ENCODE measurements at places on chromosomes 12 and 14.

DNA sequence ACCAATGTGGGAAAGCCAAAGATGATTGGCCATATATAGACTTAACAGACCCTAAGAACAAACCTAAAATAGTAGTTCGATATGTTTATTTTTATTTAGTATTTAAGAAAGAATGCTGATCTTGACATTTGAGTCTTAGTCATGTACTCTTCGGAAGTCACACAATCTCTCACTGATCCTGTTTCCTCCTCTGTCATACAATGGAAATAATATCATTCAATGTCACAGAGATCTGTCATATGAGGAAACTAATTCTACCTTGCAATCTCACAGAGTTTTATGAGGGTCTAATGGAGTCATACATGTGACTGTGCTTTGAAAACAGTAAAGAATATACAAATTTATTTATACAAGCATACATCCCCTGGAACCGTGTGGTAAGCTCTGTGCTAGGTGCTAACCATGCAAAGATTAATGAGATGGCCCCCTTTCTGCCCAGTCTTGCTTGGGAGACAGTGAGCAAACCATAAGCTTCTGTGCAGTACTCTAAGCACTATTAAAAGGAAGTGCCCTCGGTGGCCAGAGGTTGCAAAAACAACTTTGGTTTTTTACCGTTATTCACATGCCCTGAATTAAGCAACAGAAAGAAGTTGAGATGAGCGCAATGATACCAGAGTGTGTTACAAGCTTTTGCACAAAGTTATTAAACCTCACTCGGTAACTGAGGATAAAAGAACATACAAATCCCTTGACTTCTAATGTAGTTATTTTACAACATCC lies 1.7 kb upstream of the LIN7A start:
- no peak for DNase-seq

DNA sequence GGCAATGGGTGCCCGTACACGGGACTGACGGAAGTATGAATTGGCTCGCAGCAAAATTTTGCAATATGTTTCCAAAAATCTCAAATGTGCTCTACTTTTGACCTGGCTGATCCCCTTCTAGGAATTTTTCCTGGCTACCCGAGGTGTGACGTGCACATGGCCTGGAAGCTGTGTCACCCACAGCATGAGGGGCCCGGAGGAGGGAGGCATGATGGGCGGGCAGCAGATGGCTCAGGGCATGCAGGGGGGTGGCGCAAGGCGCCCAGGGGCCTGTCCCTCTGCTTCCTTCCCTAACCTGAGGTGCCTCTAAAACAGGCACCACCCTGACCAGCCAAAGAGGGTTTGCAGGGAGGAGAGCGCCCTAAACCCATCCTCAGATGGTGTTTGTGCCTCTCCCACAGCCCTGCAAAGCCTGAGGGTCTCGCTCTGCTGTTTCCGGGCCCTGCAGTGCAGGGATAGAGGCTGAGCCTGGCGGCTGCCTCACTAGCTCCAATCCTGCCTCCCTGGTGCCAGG lies 6.7 kb downstream of the GPR132 start:
- no peak for DNase-seq

DNA sequence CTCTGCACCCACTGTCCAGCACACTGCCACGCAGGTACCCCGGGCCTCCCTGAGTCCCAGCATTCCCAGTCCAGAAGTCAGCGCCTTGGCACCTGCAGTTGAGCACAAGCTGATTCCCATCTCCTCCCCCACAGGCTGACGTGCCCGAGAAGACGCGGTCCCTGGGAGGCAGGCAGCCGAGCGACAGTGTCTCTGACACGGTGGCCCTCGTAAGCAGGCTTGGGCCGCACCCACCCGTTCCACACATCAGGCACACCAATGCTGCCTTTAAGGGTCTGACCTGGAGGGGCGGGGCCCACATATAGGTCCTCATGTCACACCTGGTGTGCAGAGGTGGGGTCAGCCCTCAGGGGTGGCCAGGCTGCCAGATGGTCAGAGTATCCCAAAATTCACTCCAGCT lies 18.4 kb upstream of the TEX22 start:
- no peak for DNase-seq

DNA sequence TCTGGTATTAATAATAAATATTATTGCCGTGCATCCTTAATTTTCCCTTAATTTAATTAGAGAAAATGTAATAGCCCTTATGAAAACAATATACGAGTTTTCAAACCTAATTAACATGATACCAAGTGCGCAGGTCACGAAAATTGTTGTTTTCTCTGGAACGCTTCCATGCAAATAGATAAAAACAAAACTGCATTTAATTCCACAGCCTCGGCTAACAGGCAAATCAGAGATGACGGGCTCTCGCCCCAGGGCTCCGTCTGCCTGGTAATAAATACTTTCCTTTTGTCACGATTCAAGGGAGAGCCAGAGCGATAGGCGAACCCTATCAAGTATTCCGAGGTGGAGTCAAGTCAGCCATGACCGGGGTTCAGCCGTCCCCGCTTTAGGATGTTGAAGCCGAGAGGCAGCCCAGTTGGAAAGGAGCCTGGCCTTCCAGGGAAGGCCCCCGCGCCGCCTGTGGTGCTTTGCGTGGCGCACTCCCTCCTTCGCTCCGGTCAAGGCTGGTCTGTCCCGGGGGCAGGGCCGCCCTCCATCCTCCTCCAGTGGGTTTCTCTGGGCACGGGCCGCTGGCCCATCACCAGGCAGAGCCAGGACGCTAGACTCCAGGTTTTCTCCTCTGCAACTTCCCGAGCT lies 137.8 kb upstream of the GSC start:
- DNase-seq, result no peak

DNA sequence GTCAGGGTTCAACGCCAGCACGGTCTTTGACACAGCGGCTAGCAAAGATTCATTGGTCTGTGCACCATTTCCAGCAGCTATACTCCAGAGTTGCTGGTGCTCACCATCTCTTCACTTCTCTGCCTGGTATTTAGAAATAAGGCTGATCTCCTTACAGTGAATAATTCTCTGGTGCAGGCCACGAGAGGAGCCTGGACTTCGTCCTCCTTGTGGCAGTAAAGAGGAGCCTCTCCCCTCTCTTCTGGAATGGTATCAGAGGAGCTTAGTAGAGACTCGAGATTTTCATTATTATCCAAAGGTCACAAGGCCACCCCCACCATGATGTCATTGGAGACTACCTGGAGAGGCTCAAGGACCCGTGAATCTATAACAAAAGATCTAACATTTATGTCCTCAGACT lies 30.8 kb upstream of the BCL2L14 start:
- DNase-seq, result no peak

DNA sequence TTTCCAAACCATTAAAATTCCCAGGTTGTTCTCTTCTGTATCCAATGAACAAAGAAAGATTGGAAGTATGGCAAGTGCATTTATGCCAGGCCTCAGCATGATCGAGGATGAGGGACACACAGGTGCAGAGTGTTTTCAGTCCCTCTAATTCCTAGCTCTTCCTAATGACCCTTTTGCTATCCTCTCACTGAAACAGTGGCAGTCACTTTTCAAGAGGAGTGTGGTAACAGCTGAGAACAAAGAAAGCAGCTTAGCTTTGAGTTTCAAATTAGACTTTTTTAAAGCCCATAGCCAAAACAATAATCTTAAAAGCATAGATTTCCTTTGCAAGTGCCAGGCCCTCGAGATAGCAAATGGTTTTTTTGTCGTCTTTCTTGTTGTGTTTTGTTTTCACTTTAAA lies 110.8 kb downstream of the KCNH5 start:
- DNase-seq, result no peak

GRCh38 chr12:105640761-105641160 lies 310.3 kb downstream of the C12orf75 start:
- no peak for DNase-seq

- DNase-seq, result no peak
Measured at GRCh38 chr12:64900540-64900939, 76.1 kb downstream of the TBC1D30 start.

GRCh38 chr12:5076761-5077160 lies 33.1 kb downstream of the KCNA5 start:
- no peak for DNase-seq

DNA sequence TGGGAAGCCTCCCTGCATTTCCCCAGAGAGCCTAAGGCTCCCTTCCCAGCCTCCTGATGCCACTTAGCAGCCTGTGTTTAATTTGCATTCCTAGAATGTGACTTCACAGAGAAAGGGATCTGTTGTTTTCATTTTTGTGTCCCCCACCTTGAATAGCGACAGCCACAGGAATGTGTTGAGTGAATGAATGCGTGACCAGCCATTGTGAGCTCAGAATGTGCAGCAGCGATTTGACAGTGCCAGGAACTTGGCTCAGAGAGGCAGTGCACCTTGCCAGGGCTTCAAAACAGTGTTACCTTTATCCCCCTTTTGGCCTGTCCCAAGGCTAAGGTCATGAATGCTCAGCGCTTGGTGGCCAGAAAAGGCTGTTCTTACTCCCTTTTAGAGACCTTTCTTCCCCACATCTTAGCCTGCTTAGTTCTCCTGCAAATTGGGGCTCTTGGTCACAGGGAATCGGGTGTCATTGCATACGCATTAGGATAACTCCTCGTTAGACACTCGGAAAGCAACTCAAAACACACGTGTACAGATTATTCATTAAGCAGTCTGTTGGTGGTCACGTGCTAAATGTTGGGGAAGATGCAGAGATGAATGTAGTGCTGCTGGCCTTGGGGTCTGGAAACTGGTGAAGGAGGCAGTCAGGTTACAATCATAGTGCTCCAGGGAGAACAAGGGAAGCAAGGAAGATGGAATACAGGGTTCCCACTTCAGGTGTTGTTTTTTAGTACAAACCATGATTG lies 9.8 kb downstream of the NTF3 start:
- DNase-seq, result no peak

DNA sequence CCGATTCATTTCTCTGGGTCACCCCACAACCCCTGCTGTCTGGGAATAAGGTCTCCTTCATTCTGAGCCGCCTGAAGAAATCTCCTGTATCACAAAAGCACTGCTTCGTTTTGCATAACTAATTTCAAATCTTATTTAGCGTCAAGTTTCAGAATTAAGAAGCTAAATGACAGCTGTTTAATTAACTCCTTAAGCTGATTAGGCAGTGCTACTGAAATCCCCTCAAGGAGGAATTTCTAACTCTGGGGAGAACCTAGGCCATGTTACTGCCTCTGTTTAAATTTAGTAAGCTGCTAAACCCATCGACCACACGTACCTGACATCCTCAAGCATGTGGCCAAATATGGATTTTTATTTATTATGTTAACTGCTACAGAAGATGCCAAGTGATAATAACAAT lies 373.6 kb downstream of the GLT1D1 start:
- no peak for DNase-seq

DNA sequence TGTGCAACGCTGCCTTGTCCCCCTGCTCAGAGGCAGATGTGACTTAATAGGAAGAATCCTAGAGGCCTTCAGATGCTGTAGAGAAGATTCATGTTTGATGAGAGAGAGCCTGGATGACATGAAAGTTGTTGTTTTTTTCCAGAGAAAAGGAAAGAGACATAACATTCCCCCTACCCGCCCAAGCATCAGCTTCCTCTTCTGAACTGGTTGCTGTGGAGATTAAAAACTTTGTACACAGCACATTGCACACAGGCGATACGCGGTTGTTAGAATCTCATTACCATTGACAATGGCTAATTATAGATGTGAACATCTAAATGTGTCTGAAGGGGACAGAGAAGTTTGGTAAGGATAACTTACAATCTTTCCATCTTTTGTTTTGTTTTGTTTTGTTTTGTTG lies 13.6 kb upstream of the ETFBKMT start:
- DNase-seq, result no peak

GRCh38 chr12:76193961-76194360 lies 109.5 kb upstream of the NAP1L1 start:
- DNase-seq, result no peak

DNA sequence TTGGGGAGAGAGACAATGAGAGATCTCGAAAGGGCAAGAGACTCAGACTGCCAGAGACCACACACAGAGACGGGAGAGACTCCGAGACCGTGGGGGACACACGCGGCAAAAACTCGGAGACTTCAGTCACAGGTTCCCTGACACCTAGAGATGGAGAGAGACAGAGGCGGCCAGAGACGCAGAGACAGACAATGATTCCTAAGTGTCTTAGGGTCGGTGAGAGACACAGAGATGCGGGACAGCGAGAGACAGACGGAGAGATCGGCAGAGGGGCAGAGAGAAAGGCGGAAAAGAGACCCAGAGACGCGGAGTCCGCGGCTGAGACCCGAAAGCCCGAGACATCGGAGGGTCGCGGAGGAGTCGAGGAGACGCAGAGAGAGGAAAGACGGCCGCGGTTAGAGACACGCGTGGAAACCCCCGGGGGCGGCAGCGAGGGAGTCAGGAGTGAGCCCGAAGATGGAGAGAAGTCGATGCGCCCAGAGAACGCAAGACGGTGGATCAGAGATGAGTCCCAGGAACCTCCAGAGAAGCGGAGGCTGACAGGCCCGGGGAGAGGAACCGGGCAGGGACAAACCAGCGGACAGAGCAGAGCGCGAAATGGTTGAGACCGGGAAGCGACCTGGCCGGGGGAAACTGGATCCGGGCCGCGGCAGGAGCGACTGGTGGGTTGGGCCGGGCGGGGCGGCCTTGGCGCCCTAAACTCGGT lies 7.8 kb downstream of the LHX5 start:
- no peak for DNase-seq
